ENCODE measurements at places on chromosomes 1 and 21. TPM values are rescaled to one million over a fixed set of nuclear protein-coding genes. Genes with fewer than 3 reads are reported as not detected.

Gene AGT
- not detected for total RNA-seq

Gene SLC35F3
- total RNA-seq, result 0.03 TPM

Gene CD1E
- not detected for total RNA-seq

Gene KCND3
- total RNA-seq, result 0.11 TPM

Gene FCGR3B
- not detected for total RNA-seq

Gene SLAMF1
- total RNA-seq, result not detected

Gene SYDE2
- 2.0 TPM for total RNA-seq

Gene S100A1
- total RNA-seq, result 586 TPM

Gene FASLG
- total RNA-seq, result not detected

Gene LCE1C
- not detected for total RNA-seq

Measured in SK-MEL-5 (cell line).